Activated CD4-positive, alpha-beta T cell treated with anti-CD3 and anti-CD28 coated beads for 48 hours (primary cell): ENCODE measurements at places on chromosomes 1 and 21.

GRCh38 chr1:151340870-151341754 is 5.9 kb downstream of the RFX5 start:
- peak; percentile 47 for DNase-seq

DNA sequence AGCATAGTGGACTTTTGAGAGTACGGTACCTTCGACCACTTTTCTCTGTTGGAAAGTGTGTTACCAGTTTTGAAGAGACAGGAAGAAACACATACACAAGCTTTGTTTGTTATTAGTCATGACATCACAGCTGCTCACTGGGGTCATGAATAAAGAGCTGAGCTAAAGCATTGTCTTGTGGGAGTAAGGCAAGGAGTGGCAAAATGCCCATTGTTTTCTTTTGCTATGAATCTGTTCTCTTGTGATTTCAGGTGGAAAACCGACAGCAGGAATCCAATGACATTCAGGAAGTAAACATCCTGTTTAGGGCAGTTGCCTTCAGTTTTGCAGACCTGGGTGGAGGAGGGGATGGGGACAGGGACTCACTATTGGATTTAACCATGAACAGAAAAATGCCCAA is 66.2 kb downstream of the RGL1 start:
- no peak for DNase-seq

DNA sequence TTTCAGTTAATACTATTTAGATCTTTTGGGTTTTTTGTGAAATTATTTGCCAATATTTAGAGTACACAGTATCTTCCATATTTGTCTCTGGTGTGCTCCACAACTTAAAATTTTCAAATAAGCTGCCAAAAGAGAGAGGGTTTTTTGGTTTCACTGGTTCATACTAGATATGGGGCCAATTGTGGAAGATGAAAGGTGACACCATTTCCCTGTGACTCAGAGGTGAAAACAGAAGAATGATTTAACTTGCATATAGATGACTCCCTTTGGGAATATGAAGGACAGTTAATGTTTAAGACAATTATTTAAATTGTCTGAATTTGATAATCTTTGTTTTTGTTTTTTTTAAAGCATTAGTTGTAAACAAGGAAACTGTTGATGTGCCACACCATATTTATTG is 37.5 kb downstream of the IVNS1ABP start:
- DNase-seq, result no peak

DNA sequence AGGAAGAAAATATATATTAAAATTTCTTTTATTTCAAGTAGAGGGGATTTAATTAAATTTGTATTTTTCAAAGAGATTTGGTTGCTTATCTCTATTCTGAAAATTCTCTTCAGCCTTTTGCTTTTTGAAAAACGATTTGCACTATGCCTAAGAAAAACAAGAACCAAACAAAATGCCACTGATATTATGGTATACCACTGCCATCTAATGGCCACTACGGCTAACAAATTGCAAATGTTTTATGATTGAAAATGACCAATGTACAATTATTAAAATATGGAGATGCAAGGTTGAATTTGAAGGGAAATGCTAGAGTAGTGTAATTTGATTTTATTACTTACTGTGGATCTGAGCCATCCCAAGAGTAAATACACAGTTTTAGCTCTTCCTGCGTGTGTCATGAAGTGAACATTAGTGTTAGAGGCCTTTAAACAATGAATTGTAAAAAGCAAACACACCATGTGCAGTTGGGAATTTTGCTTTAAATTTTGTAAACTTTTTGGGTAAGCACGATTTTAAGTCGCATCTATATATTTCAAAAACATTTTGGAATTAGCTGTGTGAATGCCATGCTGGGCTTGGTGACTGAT is 137.4 kb upstream of the USP25 start:
- no peak for DNase-seq

GRCh38 chr1:218811497-218811896 is 362.2 kb upstream of the LYPLAL1 start:
- no peak for DNase-seq

DNA sequence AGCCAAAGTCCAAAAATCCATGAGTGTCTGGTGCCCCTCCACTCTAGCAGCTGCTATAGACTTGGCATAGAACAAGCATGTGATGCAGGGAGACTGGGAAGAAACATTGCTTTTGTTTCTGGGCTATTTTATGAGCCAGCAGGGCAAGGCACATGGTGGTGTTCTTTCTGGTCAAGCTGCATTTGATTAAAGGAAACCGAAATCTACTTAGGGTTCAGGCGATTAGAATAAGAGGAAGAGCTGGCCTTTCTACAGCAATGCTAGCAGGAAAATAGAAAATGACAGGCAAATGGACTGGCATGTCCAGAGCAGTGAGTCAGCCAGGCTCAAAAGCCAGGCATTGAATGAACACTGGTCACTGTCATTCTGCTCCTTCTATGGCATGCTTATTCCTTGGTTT is 28.5 kb upstream of the ARHGAP29 start:
- DNase-seq, result no peak

- DNase-seq, result no peak
Observed at GRCh38 chr1:93965888-93966287, 56.7 kb upstream of the GCLM start.

- no peak for DNase-seq
Observed at GRCh38 chr1:158675563-158676323, 10.8 kb downstream of the SPTA1 start.

GRCh38 chr1:201493757-201494617 is 12.9 kb downstream of the CSRP1 start:
- DNase-seq, result no peak

DNA sequence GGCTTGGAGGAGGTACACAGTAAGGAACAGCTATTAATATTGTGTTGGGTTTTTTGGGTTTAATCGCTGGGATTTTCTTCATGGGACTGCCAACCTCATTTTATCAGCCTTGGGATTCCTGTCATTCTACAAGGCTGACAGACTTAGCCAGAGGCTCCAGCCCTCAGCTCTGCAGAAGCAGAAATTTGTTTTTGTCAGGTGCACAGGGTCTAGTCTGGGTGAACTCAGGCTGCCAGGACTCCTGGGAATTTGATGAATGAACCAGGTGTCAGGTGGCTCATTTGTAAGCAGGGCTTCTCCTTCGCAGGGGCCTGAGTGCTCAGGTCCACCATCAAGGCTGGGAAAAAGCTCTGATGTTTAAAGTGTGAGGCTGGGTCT is 11.5 kb upstream of the ZNF362 start:
- DNase-seq, result no peak

DNA sequence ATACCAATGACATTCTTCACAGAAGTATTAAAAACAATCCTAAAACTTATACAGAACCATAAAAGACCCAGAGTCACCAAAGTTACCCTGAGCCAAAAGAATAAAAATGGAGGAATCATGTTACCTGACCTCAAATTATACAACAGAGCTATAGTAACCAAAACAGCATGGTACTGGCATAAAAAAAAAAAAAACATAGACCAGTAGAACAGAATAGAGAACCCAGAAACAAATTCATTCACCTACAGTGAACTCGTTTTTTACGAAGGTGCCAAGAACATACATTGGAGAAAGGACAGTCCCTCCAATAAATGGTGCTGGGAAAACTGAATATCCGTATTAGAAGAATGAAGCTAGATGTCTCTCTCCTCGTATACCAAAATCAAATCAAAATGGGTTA is 2.6 kb upstream of the GNG5 start:
- no peak for DNase-seq

DNA sequence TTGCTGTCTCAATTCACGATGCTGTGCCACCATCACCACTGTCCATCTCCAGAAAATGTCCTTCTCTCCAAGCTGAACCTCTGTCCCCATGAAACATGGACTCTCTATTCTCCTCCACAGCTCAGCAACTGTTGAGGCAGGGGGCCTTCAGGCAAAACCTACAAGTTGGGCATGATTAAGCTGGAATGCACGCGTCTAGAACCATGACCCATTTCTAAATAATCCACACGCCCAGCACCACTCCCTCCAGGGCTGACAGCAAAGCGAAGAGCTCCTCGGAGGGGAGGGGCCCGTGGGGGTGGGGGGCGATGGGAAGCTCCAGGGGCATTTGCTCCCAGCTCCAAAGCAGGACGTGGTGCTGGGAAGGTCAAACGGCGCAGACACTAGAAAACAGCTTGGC is 3.3 kb upstream of the HES5 start:
- DNase-seq, result no peak

- no peak for DNase-seq
Observed at GRCh38 chr1:170149241-170149640, 3.5 kb downstream of the NTMT2 start.

DNA sequence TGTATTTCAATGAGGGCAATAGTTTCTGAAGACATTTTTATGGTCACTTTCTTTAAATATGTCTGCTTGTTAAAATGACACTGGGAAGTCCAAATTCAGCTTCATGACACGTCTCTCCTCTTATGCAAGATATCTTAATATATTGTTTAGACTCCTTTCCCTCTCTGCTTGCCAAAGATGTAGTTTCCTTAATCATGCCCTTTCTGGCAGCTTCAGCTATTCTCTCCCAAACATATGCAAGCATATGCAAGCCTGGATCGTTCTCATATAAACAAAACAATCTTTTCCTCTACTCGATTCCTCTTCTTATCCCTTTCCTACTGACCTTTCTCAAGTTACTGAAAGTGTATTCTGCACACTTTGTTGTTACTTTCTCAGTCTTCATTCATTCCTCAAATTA is 372.2 kb downstream of the PTBP2 start:
- DNase-seq, result no peak

GRCh38 chr1:30762152-30762929 is 4.8 kb upstream of the LAPTM5 start:
- DNase-seq, result no peak

- DNase-seq, result no peak
Observed at GRCh38 chr21:17915976-17916375, 96.8 kb upstream of the C21orf91 start.

GRCh38 chr1:21665711-21666575 is 3.2 kb downstream of the RAP1GAP start:
- DNase-seq, result no peak
